ENCODE measurements at places on chromosomes 6 and 20.

DNA sequence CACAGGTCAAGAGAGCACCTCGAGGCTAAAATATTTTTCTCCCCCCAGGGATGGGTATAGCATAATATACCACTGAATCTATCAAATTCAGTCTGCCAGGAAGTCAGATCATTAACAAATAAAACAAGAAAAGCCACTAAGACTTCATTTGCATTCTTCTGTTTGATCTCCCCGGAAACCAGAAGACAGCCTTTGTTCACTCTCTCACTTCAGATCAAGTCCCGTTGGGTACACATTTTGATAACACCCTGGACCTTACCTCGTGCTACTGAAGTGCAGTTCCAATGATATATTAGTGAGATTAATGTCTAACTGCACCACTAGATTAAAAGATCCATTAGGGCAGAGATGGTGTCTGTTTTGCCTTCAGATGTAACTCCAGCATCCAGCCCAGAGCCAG is 157.7 kb upstream of the B3GAT2 start:
- no peak for DNase-seq

DNA sequence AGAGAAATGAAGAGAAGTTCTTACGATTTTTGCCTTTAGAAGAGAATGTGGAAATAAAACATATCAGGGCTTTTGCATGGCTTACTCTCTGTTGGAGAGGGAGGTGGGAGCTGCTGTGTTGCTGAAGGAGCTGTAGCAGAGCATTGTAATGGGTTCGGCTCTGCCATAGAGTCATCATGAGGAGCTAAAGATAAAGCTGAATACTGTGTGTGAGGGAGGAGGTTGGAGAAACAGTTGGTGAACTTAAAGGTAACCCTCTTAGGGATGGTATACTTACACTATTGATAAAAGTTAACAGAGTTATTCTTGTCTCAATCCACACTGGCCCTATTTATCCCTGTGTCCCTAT is 34.8 kb downstream of the CTNNBL1 start:
- DNase-seq = no peak

GRCh38 chr6:57038906-57039305 is 7.6 kb upstream of the KIAA1586 start:
- DNase-seq = no peak

GRCh38 chr6:125658759-125659431 is 90.5 kb upstream of the HEY2 start:
- no peak for DNase-seq

- DNase-seq = no peak
These were observed 751.0 kb downstream of the CD109 start for GRCh38 chr6:74447013-74447412.

- DNase-seq = no peak
These were observed 110.6 kb downstream of the SULF2 start for GRCh38 chr20:47674686-47675085.

DNA sequence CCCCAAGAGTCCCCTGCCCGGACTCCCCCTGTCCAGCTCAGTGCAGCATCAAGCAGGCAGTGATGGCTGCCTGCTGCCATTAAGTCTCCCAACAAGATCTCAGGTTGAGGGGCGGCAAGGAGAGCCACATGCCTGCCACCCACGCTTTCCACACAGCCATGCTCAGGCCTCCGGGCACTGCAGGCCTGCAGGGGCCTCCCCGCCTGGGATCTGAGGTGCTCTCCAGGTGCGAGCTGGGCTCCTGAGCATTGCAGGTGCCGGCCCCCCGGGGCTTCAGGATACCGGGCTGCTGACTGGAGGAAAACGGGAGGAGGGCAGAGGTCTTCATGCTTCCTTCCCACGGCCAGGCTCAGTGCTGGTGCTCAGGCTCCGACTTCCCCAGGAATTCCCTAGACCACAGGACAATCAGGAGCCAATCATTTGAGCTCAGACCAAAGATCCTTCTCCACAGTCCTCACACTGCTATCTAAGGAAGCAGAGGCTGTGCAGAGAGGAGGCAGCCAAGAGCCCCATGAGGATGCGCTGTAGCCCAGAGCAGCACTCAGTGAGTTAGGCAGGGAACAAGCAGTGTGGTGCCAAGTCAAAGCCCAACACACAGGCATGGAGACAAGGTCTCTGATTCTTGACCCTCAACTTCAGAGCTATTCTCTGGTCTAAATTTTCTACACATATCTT is 52.7 kb downstream of the PYGB start:
- DNase-seq = no peak

- DNase-seq = no peak
These were observed 78.8 kb downstream of the FOXF2 start for GRCh38 chr6:1468126-1468525.

- no peak for DNase-seq
These were observed 39.2 kb upstream of the CDKN1A start for GRCh38 chr6:36639171-36639808.

DNA sequence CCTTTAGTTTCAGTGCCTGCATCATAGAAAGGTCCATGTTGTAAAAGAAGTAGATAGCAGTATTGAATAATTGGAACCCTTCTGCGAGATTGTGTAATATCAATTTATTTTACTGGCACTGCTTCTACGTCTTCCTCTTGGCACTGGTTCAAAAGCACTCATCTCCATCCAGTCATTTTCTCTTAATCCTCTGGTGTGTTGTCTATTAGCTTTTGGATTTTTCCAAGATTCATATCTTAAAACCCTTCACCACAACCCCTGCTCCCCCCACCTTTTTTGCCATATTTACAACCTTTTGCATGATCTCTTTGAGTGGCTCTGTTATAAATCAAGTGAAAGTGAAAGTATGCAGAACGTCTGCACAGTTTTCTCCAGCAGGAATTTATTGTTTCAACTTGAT is 76.6 kb upstream of the HSF2 start:
- no peak for DNase-seq

- no peak for DNase-seq
These were observed 26.2 kb downstream of the PSMF1 start for GRCh38 chr20:1144401-1145172.

DNA sequence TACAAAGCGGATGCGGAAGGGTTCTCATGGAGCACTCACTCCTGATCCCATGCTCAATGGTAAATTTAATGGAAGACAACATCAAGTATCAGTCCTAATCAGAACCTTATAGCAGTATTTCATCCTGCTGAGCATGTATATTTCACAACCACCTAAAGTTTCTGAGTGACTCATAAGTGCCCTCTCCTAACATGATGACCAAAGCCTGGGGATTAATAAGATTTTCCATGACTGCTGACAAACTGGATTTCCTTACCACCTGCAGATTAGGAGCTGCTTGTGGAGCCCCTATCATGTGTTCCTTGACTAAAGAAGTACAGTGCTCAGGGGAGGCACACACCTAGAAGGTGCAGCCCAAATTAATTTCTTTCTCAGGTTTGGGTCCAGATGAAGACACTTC is 112.8 kb downstream of the INSM1 start:
- no peak for DNase-seq

DNA sequence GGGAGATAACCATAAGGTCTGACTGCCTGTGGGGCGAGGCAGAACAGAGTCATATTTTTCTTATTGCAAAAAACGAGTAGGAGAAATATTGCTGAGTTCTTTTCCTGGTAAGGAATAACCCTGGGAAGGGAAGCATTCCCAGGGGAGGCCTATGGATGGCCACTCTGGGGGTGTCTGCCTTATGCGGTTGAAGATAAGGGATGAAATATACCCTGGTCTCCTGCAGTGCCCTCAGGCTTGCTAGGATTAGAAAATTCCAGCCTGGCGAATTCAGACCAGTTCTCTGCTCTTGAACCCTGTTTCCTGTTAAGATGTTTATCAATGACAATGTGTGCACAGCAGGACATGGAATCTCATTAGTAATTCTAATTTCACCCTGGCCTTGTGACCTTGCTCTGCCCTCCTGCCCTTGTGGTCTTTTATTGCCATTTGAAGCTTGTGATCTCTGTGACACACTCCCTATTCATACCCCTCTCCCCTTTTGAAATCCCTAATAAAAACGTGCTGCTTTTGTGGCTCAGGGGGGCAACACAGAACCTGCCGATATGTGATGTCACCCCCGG is 491.1 kb upstream of the EYS start:
- no peak for DNase-seq

GRCh38 chr6:161557333-161558107 is 283.7 kb upstream of the AGPAT4 start:
- no peak for DNase-seq

DNA sequence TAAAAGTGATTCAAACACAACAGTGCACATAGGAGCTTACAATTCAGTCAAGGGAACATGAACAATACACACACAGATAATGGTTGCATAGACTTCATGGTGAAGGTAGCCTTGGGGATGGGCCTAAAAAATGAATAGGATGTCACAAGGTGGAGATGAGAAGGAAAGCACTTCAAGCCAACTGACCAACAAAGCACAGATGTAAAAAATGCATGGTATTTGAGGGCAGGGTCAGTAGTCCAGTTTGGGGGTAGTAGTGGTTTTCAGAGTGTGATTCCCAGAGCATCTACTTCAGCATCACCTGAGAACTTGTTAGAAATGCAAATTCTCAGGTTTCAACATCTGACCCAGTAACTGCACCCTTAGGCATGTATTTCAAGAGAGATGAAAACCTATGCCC is 88.9 kb downstream of the PERP start:
- no peak for DNase-seq

DNA sequence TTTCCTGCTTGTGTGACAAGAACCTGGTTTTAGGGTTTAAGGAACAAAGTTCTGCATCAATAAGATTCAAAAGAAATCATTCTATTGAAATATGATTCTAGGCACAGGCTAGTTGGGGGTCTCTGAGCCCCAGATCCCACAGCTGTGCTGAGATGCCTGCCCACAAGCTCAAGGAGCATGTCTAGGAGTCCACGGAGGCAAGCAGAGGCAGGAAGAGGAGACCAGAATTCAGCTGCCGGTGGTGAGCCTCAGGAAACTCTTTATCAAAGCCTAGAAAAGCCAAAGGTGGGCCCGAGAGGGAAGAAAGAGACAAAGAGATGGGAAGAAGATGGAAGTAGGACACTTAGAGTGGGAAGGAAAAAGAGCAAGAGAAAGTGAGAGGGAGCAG is 40.7 kb upstream of the DDR1 start:
- DNase-seq = no peak

DNA sequence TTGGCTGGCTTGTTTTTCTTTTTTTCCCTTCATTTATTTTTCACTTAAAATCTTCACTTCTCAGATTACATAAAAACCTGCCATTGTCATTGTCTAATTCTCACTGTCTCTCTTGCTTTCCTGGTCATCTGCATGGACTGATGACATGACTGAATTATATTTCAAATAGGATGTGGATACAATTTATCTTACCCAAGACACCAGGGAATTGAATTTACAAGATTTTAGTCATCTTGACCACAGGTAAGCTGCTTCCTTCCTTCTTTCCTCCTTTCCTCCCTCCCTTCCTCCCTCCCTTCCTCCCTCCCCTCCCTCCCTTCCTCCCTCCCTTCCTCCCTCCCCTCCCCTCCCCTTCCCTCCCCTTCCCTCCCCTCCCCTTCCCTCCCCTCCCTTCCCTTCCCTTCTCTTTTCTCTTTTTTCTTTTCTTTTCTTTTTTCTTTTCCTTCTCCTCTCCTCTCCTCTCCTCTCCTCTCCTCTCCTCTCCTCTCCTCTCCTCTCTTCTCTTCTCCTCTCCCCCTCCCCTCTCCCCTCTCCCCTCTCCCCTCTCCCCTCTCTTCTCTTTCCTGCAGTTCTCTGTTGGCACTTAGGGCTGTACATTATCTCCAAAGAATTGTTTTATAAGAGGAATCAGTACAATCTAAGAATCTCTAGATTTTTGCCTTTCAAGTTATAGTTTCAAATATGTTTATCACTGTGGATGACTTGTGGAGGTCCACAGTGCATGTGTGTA is 171.5 kb downstream of the CARMIL1 start:
- no peak for DNase-seq

DNA sequence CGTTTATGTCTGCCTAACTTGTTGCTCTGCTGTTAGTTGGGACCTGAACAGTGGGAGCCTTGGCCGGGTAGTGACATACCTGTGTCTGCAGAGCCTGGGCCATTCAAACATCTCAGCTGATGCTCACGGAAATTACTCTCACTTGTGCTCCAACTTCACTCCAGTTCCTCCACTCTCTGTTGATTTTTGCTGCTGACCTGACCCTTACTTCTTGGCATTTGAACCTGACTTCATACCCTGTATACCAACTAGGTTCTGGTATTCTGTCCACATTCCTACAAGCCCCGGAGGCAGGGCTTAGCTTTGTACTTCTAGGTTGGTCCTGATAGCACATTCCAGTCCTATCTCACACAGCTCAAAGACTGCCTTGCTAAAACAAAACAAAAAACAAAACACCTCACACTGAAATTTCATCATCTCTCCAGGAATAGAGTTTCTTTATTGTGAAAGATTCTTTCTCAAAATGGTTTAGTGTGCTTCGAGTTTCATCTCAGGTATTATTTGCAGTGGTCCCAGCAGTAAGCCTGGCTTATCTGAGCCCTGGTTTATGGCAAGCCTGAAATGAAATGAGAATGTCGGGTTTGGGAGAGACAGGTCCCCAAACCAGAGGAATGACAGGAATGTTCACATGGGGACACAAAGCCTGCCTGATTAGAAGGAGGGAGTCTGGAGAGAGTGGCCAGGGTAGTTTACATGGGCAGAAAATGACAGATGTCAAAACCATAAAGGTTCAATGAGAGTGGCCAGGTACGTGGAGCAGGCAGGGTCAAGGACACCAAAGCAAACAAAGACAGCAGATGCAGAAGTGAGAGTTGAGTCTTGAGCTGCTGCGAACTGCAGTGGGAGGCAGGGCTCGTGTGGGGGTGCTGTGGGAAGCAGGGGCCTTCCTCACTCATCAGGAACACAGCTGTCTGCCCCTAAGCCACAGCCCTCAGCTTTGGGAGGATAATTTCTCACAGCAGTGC is 174.2 kb upstream of the HDAC2 start:
- no peak for DNase-seq

DNA sequence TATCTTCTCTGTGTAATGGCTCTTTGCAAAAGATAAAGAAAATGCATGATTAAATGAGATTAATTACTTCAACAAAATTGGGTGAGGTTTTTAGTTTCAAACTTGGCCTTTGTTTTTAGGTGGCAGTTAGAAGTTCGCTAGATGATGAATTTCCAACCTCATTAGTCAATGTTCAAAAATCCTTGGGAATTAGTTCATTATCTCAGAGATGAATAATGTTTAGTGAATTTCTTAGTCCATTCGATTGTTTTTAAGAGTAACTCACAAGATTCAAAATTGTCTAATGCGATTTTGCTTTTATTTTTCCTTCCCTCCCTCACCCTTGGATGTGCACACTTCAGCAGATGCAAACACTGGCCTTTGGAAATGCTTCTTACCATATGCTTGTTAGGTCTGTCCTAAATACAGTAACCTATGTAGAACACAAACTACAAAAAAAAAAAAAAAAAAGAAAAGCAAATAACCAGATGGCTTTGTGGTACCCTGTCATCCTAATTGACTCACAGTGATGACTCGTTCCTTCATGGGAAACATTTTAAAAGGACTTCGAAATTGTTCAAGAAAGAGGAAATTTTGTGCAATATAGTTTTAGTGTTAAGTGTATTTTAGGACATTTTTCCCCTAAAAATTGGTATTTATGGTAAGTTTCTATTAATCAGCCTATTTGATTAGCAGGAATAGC is 66.7 kb downstream of the FAM229B start:
- DNase-seq = no peak

GRCh38 chr6:139530561-139530960 is 156.1 kb upstream of the CITED2 start:
- no peak for DNase-seq
